ENCODE measurements at places on chromosomes 2 and 18. TPM values are rescaled to one million over a fixed set of nuclear protein-coding genes. Genes with fewer than 3 reads are reported as not detected.

Gene KLHL29
- total RNA-seq: 2.5 TPM

Gene TCF7L1
- total RNA-seq: 0.16 TPM

Gene HOXD9
- total RNA-seq: not detected

- DNase-seq: no peak
These were observed 97.2 kb downstream of the CAPN13 start for GRCh38 chr2:30710016-30710415.

GRCh38 chr2:11852526-11853196, 106.2 kb downstream of the LPIN1 start:
- DNase-seq: no peak

GRCh38 chr2:46315103-46315890, 18.1 kb downstream of the EPAS1 start:
- DNase-seq: peak; percentile 48

- no peak for DNase-seq
These were observed 435.6 kb upstream of the GYPC start for GRCh38 chr2:126220331-126220730.

DNA sequence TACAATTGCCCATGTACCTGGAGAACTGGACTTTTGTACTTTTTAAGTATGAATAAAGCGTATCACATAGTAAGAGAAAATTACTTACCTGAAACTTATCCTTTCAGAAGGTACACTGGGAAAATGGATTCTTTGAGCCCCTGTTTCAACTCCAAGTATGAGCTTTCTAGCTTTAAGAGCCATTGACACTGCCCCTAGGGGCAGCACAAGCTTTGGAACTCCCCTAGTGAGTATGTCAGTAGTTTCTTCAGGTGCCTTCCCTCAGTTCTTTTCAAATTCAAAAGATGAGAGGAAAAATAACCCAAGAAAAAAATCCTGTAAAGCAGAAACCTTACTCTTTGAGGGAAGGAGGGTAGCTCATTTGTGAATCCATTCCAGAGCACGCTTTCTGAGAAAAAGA, 124.1 kb downstream of the MEMO1 start:
- DNase-seq: no peak

Gene FER1L5
- total RNA-seq: not detected

- DNase-seq: no peak
These were observed 90.3 kb upstream of the CAPN13 start for GRCh38 chr2:30897539-30897938.

GRCh38 chr2:55156326-55156725, 75.8 kb downstream of the CLHC1 start:
- DNase-seq: no peak

GRCh38 chr2:108412995-108413710, 35.4 kb downstream of the SULT1C4 start:
- DNase-seq: no peak

- DNase-seq: no peak
These were observed 694.2 kb downstream of the EPHA4 start for GRCh38 chr2:220877897-220878296.

Gene CPLX4
- total RNA-seq: not detected

DNA sequence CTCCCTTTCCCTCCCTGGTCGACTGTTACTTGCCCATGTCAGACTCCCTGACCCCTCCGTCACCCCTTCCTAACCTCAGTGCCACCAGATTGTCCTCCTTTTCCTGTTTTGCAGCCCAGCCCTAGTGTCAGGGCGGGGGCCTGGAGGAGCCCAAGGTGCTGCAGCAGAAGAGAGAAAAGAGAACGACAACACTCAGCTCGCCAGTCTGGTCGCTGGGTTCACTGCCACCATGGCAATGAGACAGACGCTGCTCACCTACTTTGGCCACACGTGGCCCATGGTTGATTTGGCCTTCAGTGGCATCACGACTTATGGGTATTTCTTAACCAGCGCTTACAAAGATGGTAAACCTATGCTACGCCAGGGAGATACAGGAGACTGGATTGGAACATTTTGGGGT, 108.4 kb upstream of the RMDN2 start:
- DNase-seq: no peak

Gene UCN
- 7.6 TPM for total RNA-seq

DNA sequence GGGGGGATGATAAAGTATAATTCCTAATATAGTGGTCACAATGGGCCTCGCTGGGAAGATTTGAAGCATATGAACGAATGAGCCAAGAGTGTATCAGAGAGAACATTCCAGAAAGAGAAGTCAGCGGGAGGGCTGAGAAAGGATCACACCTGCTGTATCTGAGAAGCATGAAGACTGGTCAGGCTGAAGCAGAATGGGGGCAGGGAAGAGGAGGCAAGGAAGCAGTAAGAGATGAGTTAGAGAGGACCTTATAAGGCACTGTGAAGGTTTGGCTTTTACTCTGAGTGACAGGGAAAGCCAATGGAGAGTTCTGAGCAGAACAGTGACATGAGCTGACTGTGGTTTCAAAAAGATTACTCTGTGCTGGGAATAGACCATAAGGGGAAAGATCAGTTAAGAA, 73.5 kb downstream of the CHN1 start:
- DNase-seq: no peak

DNA sequence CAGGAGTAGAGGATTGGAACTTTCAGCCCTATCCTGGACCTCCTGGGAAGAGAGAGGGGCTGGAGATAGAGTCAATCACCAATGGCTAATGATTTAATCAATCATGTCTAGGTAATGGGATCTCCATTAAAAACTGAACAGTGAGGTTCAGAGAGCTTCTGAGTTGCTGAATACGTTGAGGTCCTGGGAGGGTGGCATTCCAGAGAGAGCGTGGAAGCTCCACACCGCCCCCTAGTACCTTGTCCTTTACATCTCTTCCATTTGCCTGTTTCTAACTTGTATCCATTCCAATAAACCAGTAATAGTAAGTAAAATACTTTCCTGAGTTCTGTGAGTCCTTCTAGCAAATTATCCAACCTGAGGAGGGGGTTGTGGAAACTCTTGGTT, 101.7 kb downstream of the B3GNT2 start:
- no peak for DNase-seq

Gene PTPRM
- 21.3 TPM for total RNA-seq

DNA sequence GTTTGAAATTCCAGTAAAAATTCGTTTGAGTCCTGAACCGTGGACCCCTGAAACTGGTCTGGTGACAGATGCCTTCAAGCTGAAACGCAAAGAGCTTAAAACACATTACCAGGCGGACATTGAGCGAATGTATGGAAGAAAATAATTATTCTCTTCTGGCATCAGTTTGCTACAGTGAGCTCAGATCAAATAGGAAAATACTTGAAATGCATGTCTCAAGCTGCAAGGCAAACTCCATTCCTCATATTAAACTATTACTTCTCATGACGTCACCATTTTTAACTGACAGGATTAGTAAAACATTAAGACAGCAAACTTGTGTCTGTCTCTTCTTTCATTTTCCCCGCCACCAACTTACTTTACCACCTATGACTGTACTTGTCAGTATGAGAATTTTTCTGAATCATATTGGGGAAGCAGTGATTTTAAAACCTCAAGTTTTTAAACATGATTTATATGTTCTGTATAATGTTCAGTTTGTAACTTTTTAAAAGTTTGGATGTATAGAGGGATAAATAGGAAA, 80.7 kb downstream of the ACSL3 start:
- no peak for DNase-seq

GRCh38 chr2:133821107-133821760, 253.0 kb upstream of the NCKAP5 start:
- DNase-seq: no peak

DNA sequence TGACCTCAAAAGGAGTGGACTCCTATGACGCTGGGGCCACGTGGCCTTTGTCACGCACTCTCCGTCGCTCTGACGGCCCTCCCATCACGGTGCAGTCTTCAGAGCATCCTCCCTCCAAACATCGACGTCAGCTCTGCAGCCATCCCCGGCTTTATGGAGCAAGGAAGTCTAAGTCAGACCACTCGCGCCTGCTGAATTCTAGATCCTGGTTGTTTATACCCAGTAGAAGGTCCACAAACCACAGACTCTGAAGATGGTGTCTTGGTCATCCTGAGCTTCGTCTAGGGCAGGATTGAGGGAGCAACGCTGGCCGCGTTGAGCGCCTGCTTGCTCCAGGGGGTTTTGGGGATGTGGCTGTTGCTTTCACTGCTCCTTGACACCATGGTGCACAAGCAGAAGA, 228.0 kb upstream of the SALL3 start:
- DNase-seq: no peak

Gene SFT2D3
- total RNA-seq: 3.7 TPM

DNA sequence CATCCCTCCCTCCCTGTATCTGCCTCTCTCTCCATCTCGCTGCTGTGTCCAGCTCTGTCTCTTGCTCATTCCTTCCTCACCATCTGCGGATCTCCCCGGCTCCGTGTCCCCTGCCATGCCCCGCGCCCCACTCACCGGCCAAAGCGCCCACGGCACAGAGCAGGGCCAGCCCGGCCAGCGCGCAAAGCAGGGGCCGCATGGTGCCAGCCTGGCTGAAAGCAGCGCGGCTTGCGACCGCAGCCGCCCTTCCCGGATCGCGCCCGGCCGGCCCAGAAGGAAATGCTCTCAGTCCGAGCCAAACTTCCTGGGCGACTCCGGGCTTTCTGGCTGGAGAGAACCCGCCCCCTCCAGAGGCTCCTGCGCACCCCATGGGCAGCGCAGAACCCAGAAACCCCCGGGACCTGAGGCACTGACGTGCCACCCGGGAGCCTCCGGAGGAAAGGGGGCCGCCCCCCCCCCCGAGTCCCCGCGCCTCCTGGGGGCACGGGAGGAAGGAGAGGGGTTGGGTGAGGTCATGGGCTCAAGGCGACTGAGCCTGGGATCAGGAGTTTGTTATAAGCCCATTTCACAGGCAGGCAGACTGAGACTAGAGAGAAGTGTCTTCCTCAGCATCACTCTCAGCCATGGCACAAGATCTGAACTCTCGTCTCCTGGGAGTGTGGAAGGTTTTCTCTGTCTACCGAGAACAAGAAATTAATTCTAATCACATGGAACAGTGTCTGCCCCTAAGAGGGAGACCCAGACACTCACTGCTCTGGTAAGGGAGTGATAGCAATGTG, 45.2 kb upstream of the RAB6C start:
- DNase-seq: no peak

- no peak for DNase-seq
These were observed 55.3 kb downstream of the NXPH2 start for GRCh38 chr2:138724729-138725459.

- no peak for DNase-seq
These were observed 15.7 kb downstream of the PHOSPHO2 start for GRCh38 chr2:169709981-169710380.

Gene PLGLB2
- 1.9 TPM for total RNA-seq

Data from activated T-cell treated with anti-CD3 and anti-CD28 coated beads, Interleukin-2, amount 50 U/mL, for 72 hours (primary cell).